ENCODE measurements at places on chromosomes 7 and 10. TPM values are rescaled to one million over a fixed set of nuclear protein-coding genes. Genes with fewer than 3 reads are reported as not detected.

DNA sequence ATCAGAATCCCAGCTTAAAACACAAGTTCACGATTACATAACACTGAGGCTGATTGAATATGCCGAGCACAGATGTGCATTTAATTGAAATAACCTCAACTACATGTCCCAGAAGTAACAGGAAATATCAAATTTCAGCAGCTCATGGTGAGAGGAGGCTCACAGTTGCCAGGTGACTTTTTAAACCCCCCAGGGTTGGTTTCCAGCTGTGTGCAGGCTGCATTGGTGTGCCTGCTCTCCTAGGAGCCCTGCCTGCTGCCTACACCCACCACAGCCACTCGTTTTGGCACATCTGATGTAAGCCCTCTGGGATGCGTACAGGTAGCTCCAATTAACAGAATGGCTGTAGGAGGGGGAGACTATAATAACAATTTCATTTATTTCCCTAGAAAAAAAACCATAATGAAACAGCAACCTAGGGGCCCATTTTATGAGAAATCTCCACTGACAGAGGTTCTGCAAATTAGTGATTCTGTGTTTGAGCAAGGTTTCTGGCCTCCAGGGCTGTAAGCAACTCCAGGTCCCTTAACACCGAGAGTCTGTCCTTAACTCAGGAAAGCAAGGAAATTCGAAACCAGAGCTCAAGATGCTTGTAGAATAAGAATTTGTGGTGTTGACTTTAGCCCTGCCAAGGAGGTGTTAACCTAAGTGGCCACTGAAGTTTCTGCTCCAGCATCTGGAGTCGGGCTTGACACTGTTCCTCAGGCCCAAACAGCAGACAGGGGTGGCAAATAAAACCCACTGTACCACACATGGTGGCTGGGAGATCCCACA lies 161.9 kb downstream of the BMPER start:
- no peak for DNase-seq

GPER1 gene
- polyA plus RNA-seq, result 6.5 TPM

VSIR gene
- 59.0 TPM for polyA plus RNA-seq

DOCK1 gene
- polyA plus RNA-seq, result 68.3 TPM

DNA sequence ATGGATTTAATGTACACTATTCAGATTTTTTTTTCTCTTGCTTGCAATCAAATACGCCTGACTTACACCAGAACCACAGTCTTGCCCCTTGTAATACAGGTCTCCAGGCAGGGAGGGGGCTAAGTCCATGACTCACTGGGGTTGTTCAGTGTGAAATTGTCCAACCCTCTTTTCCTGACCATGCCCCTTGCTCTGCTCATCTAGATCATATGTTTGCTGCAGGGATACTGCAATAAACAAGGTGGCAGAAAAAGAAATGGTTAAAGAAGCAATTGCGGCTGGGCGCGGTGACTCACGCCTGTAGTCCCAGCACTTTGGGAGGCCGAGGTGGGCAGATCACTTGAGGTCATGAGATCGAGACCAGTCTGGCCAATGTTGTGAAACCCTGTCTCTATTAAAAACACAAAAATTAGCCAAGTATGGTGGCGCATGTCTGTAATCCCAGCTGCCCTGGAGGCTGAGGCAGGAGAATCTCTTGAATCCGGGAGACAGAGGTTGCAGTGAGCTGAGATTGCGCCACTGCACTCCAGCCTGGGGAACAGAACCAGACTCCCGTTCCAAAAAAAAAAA lies 85.5 kb downstream of the TMEM130 start:
- no peak for DNase-seq

SSBP1 gene
- polyA plus RNA-seq, result 125 TPM

- DNase-seq, result no peak
These were observed 41.0 kb downstream of the TSPAN15 start for GRCh38 chr10:69492091-69492745.

TNKS2 gene
- 66.2 TPM for polyA plus RNA-seq

GRCh38 chr7:69115788-69116187 lies 482.5 kb upstream of the AUTS2 start:
- no peak for DNase-seq

DNA sequence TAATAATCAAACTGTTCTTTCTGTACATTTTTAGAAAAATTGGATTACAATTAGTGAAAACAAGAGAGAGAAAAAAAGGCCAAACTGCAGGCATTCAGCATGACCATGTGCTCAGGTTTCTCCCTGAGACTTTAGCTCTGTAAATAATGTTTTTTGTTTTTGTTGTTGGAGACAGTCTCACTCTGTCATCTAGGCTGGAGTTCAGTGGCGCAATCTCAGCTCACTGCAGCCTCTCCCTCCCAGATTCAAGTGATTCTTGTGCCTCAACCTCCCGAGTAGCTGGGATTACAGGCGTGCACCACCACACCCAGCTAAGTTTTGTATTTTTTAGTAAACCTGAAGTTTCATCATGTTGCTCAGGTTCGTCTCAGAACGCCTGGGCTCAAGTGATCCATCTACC lies 23.0 kb downstream of the BZW2 start:
- no peak for DNase-seq

DNA sequence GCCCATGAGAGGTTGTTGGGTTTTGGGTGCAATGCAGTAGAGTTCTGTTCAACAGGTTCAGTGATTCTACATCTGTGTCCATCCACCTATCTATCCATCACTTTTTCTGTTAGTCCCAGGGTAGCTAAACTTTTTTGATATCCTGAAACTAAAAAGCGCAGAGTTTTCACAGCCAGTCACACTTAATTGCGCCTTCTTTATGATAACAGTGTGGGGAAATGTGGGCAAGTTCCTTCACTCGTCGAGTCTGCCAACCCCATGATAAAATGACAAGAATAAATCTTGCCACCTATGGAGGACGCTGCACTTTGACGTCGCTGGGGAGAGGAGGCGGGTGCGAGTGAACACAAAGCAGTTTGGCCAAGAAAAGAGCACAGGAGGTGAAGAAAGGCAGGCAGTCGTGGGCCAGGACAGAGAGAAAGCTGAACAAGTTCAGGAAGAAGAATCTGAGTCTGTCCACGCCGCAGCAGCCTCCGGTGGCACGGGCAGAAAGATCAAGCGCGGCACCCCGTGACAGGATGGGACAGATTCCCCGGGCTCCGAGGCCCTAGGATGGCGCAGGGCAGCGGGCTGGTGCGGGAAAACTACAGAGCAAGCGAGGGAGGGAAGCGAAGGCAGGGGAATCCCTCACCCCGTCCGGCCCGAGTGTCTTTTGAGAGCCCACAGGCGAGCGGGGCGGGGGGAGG lies 9.2 kb downstream of the SP8 start:
- DNase-seq, result no peak

DNA sequence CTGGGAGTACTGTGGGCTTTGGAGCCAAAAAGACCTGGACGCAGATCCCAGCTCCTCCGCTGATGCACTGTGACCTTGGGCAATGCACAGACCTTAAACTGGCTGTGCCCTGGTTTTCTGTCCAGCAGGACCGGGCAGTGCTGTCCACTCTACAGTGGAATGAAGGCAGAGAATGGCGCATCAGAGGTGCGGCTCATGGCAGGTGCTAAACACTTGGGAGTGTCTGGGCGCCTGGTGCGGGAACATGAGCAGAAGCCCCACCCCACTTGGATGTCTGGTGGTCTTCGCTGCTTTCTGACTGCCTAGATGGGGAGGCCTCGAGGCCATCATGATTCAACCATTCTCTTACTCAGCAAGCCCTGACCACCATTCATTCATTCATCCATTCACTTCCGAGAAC lies 153.7 kb downstream of the GRK5 start:
- no peak for DNase-seq

- DNase-seq, result peak; percentile 21
These were observed 27.0 kb downstream of the LMOD2 start for GRCh38 chr7:123682690-123683089.

OR2A2 gene
- not detected for polyA plus RNA-seq

GRCh38 chr7:150735596-150736358 lies 1.4 kb upstream of the GIMAP5 start:
- no peak for DNase-seq

- DNase-seq, result no peak
These were observed 5.7 kb downstream of the ANKRD1 start for GRCh38 chr10:90914992-90915765.

PTPN20 gene
- 2.2 TPM for polyA plus RNA-seq

DNA sequence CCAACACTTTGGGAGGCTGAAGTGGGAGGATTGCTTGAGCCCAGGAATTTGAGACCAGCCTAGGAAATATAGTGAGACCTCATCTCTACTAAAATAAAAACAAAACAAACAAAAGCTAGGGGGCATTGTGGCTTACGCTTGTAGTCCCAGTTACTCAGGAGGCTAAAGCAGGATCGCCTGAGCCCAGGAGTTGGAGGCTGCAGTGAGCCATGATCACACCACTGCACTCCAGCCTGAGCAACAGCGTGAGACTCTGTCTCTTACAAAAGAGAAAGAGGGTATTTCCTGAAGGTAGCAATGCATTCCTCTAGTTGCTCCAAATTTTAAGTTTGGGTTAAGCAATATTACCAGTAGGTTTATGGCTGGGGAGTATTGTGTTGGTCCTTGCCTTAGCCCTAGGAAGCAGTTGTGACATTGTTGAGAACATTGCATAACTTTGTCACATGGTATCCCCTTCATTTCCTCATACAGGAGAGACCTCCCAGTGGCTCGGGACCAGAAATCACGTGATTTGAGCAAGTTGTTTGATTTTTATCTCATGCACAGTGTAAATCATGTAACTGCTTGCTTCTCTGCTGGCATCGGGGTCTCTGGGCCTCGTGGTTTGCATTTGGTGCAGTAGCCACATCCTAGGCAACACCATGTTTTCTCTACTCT lies 23.3 kb upstream of the SMARCD3 start:
- no peak for DNase-seq

- DNase-seq, result no peak
These were observed 1.3 kb upstream of the APBB1IP start for GRCh38 chr10:26436848-26437247.

DNA sequence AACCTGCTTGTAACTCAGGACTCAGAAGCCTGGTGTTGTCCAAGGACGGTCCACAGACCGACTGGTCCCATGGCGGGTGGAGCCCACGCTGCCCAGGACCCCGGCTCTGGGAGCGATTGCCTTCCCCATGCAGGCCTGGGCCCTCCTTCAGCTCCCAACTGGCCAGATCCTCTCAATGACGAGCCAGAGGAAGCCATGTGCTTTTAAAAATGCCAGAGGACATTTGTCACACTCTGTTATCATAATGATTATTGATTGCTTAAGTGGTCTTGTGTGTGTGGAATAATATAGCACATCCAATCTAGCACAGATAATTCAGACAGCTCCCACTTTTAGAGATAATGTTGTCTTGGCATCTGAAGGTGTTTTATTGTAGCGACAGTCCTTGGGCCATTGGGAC lies 22.6 kb upstream of the OGDHL start:
- no peak for DNase-seq

LLCFC1 gene
- polyA plus RNA-seq, result 0.21 TPM

- no peak for DNase-seq
These were observed 54.8 kb downstream of the MPP7 start for GRCh38 chr10:28248092-28248491.

HOXA5 gene
- polyA plus RNA-seq, result 85.4 TPM

PRXL2A gene
- 126 TPM for polyA plus RNA-seq

- no peak for DNase-seq
These were observed 46.2 kb downstream of the CAV1 start for GRCh38 chr7:116571037-116571436.

- no peak for DNase-seq
These were observed 5.0 kb upstream of the HSPA12A start for GRCh38 chr10:116747325-116747724.

SSC4D gene
- 6.3 TPM for polyA plus RNA-seq

GRCh38 chr7:100358027-100358856 lies at the start of gene PILRB:
Gene PILRB (plus strand): TSS chr7:100358117. CDS start chr7:100358303, 186 bp downstream.
- DNase-seq, result no peak

- DNase-seq, result no peak
These were observed 29.5 kb upstream of the HYCC1 start for GRCh38 chr7:23043441-23043840.

- no peak for DNase-seq
These were observed 309.2 kb downstream of the GPR158 start for GRCh38 chr10:25483999-25484398.

DNA sequence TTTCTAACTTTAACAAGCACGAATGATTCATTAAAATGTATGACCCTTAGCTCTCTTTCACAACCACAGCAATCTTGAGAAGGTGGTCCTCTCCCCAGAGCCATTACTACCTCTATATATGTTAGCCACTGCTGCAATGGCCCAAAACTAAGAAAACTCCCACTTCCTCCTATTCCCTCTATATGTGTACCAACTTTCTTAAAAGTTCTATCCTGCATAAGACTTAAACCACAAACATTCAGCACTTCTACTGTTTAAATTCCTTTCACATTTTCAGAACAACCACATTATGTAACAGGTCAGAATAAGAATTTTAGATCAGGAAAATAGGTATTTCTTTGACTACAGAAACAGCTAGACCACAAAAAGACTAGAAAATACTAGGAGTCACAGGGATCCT lies 36.2 kb downstream of the WASL start:
- no peak for DNase-seq

PRR15 gene
- 8.1 TPM for polyA plus RNA-seq

DNA sequence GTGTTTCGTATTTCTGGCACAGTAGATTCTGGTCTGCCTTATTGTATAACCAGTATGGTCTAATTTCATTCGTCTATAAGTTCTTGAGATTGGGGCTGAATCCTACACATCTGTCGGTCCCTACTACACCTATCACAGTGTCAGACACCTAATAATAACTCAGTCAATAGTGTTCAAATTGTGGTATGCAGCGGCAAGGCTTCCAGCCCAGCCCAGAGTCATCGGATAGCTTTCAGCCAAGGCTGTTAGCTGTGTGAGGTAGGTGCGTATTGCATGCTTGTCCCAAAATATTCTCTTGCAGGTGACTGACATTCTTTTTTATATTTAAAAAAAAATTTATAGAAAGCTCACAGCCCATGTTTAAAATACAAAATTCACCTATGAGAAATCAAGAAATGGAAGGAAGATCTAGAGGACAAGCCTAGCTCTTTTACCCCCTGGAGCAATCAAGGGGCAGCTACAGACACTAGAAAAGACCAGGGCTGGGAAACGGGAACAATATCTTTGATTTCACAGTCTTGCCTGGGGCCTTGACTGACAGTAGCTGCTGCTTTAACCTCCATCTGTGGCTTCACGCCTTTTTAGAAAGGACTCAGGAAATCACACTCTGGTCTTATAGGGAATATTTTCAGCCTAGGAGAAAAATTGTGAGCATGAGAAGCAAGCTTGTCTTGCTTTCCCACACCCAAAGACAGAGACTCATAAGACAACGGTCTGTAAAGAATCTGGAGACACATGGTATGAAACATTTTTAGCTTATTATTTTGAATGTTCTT lies 9.5 kb upstream of the ASB4 start:
- no peak for DNase-seq

GRCh38 chr10:50027195-50027594 lies 39.0 kb downstream of the AGAP6 start:
- no peak for DNase-seq

RNLS gene
- polyA plus RNA-seq, result 6.8 TPM

GRCh38 chr10:34299105-34299611 lies 515.9 kb downstream of the PARD3 start:
- no peak for DNase-seq

GRCh38 chr10:49610458-49611165 lies 502 bp downstream of the SLC18A3 start:
- DNase-seq, result no peak
